Brain (organoid and tissue), 16 donors: ENCODE measurements at places on chromosomes 16 and 17.

DNA sequence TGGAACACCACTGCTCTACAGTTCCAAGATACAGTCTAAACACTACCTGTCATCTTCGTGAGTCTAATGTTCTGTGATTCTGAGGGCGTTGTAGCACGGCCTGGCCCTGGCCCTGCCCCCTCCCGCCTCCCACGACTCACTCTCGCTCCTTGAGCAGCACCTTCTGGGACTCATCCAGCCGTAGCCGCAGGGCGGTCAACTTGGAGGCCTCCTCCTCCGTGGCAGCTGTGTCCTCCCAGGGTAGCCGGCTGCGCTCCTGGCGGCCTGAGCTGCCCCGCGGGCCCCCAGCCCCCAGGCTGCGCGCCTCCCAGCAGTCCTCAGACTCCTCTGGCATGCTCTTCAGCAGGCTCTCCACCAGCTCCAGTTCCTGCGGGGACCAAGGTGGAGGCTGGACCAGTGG is 10.6 kb downstream of the CCDC102A start:
- DNase-seq: no peak

GRCh38 chr17:27760069-27760885 is 40.1 kb downstream of the NOS2 start:
- peak; percentile 29 for DNase-seq

DNA sequence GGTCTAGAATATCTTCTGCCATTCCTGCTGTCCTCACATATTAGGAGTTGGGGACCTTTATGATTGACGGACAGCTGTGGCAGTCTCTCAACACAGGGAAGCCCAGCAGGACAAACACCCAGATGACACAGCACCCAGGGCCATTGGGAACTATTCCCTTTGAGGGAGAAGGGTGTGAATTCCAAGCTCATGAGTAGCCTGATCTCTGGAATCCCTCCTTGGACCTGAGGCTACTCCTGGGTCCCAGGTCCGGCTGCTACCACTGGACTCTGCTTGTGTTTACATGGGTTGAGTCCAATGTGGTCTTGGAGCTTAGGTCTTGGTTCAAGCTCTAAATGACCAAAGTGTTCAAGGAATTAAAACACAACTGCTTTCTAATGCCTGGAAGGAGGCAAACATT is 78.9 kb downstream of the SLC6A2 start:
- DNase-seq: no peak

DNA sequence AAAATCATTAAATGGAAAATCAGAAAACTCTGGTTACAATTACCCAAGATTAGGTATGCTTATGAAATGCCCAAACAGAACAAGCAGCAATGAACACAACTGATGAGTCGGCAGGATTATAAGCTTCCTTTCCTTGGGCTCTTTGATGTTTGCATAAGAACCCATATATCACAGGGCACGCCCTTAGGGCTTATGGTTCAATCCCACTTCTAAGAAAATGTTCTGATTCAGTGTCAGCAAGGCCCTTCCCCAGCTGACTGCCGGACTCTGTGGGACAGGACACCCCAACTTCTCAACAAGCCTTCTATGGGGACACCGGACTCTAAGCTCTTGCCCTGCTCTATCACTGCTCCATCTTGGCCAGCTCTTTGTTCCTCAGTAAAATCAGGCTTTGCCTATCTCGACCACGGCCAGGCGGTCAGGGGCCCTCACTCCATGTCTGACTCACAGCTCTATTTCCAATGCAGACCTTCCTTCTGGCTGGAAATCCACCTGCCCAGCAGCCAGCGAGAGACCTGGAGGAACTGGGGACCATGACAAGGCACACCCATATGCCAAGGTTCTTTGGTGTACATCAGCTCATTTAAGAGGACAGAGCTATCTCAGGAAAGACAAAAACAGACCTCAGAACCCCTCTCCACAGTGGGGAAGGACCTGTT is 26.8 kb downstream of the LITAFD start:
- DNase-seq: no peak
